Neural crest cell (in vitro differentiated cells): ENCODE measurements at places on chromosomes 2 and 18. TPM values are rescaled to one million over a fixed set of nuclear protein-coding genes. Genes with fewer than 3 reads are reported as not detected.
A peak's percentile ranks its signal among the peaks of the same experiment; 100 is the strongest.

GRCh38 chr2:235860871-235861270 lies 307.3 kb downstream of the GBX2 start:
- DNase-seq, result no peak

GRCh38 chr2:102138331-102138730 lies 4.2 kb upstream of the IL1R1 start:
- no peak for DNase-seq

DNA sequence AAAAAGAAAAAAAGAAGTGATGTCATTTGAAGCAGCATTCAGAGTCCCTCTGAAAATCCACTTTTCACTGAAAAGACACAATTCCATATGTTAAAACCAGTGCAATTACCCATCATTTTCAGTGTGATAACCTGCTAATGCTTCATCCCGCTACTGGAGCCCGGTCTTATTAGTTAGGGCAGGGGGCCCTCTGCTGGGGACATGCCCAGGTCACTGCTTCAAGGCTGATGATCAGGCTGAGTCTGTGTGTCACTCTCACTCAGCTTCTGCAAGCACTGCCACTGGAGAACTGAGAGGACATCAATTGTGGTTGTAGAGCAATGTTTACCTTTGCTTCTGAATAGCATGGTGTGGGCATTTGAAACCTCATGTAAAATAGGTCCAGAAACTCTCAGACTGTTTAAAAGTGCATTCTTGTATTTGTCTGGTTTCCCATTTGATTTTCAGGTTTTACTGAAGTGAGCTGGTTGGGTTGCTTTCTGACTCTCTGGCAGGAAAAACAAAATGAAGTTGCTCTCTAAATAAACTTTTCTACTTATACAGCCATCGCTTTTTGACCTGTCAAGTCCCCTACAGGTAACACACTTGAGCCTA lies 49.2 kb upstream of the NXPH2 start:
- DNase-seq, result peak; percentile 47

DNA sequence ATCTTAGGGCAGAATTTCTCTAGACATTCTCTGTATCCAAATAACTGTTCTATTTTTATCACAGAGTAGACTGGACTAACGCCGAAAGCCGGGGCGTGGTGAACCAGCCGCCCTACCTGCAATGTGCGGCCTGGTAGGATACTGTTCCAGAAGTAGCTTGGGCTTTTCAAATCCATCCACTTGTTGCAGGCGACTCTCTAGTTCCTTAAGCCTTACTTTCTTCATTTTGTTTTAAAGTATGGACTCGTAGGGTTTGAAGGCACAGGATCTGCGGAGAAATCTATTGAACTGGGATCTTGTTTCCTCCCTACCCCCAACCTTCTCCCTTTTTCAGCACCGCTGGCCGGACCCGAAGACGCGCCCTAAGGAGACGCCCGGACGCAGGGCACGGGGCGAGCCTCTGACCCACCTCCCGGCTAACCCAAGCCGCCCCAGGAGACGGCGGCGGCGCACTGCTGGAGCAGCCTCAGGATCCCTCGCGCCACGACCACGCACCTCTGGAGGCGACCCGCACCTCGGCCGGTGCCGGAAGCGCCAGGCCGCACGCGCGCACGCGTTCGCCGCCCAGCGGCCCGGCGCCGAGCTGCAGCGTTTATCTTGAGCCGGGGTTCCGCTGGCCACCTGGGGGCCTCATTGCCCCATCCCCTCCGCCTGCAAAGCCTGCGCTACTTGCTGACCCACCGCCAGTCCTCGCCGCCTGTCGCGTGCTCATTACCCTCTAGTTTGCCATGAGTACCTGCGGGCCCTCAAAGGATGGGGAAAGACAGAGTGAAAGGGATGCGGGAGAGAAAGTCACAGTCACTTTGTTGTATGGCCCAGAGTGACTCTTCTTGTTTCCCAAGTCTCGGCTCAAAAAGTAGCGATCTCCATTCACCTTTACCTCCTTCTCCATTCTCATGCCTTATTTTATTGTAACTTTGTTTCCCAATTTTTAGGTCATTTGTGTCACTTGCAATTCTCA lies at the start of gene METTL5:
METTL5 (minus strand) TSS at position 533 of the 961 bp plus-strand sequence; CDS start at position 225, 308 bp downstream.
- peak; percentile 84 for DNase-seq

DNA sequence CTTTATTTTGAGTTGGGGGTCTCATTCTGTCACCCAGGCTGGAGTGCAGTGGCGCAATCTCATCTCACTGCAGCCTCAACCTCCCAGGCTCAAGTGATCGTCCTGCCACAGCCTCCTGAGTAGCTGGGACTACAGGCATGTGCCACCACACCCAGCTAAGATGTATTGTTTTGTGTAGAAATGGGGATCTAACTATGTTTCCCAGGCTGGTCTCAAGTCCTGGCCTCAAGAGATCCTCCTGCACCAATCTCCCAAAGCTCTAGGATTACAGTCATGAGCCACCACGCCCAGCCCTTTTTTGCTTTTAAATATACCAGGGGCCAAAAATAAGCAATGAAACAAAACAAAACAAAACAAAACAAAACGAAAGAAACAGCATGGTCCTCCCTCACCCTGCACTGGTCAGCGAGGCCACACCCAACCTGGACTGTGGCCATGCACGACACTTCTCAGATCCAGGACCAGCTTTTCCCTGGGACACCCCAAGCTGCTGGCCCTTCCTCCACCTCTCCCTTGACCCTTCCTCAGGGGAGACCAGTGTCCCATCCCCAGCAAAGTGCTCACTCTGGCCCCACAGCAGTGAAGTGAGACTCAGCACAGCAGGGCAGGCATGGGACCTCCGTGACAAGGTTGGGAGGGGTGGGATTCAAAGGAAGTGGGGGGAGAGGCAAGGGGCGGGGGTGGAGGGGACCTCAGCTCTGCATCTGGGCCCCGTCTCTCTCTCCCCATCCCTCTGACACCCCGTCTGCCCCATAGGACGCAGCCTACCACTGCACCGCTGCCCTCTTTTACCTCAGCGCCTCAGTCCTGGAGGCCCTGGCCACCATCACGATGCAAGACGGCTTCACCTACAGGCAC lies 23.5 kb downstream of the MAL start:
- DNase-seq, result no peak

Gene TCF23
- total RNA-seq, result not detected in 2 replicates

Gene INO80D
- total RNA-seq, result 18.1 and 18.8 TPM in 2 replicates

DNA sequence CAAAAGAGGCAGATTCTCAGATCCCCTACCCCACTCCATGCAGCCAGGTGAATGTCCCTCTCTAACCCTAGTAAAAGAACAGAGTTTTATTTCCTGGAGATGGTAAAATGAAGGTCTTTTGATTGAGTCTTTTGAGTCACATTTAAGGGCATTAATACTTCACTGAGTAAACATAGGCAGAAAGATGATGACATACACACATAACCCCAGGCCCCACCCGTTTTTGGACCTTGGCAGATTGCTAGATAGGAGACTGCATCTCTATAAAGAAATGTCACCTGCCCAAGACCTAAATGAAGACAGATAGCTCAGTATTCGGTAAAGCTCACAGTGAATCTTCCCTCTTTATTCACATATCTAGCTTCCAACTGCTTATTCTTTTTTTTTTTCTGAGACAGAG lies 28.3 kb upstream of the PEX13 start:
- no peak for DNase-seq

GRCh38 chr2:218829868-218830451 lies 1.6 kb downstream of the PRKAG3 start:
- no peak for DNase-seq

GRCh38 chr2:68203587-68203986 lies 45.9 kb downstream of the PNO1 start:
- no peak for DNase-seq

DNA sequence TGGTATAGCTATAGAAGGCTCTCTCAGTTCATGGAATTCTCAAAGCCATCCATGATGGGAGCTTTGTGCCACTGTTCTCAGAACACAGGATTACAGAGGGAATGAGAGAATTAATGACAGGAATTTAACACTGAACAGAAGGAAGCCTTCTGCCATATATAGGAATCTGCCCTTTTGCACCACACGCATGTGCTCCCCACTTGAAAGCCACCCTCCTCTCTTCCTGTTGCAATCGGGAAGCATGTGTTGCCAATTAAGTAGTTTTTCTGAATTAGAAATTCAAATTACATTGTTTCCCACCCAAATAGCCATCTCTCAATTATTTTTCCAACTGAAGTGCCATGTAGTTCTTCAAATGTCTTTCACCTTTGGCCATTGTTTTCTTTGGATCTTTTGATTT lies 71.3 kb downstream of the C1D start:
- no peak for DNase-seq

Gene CYTIP
- 0.35 TPM in 1 of 2 replicates, not detected in the other for total RNA-seq

- DNase-seq, result no peak
Observed at GRCh38 chr2:45816272-45816671, 164.8 kb downstream of the PRKCE start.

Gene CHRND
- 4.1 and 5.8 TPM in 2 replicates for total RNA-seq

GRCh38 chr18:48728204-48728833 lies 189.5 kb downstream of the CTIF start:
- no peak for DNase-seq

DNA sequence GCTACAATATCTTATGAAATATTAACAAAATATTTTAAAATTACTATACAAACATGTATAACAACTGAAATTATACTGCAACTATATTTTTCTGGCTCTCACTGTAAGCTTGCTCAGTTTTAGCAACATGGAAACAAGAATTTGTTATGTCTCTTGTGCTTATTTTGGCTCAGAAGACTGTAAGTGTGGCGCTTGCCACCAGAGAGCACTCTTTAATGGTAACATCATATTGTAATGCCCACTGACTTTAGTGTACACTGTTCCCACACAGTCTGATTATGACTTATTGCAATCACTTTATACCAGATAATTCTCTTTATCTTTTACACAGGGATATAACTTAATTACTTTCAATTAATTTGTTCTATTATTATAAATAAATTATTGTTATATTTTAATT lies 1500.6 kb upstream of the TMEFF2 start:
- DNase-seq, result no peak
